ENCODE measurements at places on chromosomes 16 and 17. TPM values are rescaled to one million over a fixed set of nuclear protein-coding genes. Genes with fewer than 3 reads are reported as not detected.

TXNDC17 gene
- 439 TPM for total RNA-seq

CLEC18B gene
- 0.32 TPM for total RNA-seq

GRB7 gene
- 44.5 TPM for total RNA-seq

CRHR1 gene
- not detected for total RNA-seq

VPS25 gene
- total RNA-seq: 93.7 TPM

HEATR9 gene
- not detected for total RNA-seq

SCNN1B gene
- 729 TPM for total RNA-seq

PPY gene
- total RNA-seq: not detected

ANKRD11 gene
- total RNA-seq: 281 TPM

SUMO2 gene
- 44.5 TPM for total RNA-seq

MT3 gene
- not detected for total RNA-seq

RPS6KB1 gene
- 37.2 TPM for total RNA-seq

SLC26A11 gene
- total RNA-seq: 13.2 TPM

KIF19 gene
- total RNA-seq: 4.4 TPM

SLFN14 gene
- total RNA-seq: not detected

SEPTIN1 gene
- 2.8 TPM for total RNA-seq

C16orf96 gene
- not detected for total RNA-seq

CA10 gene
- total RNA-seq: 1.1 TPM

HBA1 gene
- not detected for total RNA-seq

ZNF469 gene
- 0.60 TPM for total RNA-seq

GPR142 gene
- not detected for total RNA-seq

CDH13 gene
- 3.8 TPM for total RNA-seq

HOXB4 gene
- not detected for total RNA-seq

SMTNL2 gene
- total RNA-seq: not detected

CACNA1H gene
- 18.0 TPM for total RNA-seq

TMIGD1 gene
- 488 TPM for total RNA-seq

RBBP6 gene
- 38.5 TPM for total RNA-seq

RPH3AL gene
- 24.3 TPM for total RNA-seq

CES5A gene
- not detected for total RNA-seq

ARL5C gene
- total RNA-seq: not detected

PDP2 gene
- 36.2 TPM for total RNA-seq

GDPD1 gene
- total RNA-seq: 1.8 TPM

UBE2G1 gene
- 41.6 TPM for total RNA-seq

OR3A2 gene
- total RNA-seq: not detected

PRAC1 gene
- total RNA-seq: not detected

DCTPP1 gene
- 35.2 TPM for total RNA-seq

SMIM22 gene
- 219 TPM for total RNA-seq

GRIN2A gene
- 0.37 TPM for total RNA-seq

TBX6 gene
- 0.82 TPM for total RNA-seq

CCDC200 gene
- total RNA-seq: not detected

NATD1 gene
- total RNA-seq: 7.5 TPM

KCNAB3 gene
- total RNA-seq: not detected

CDRT4 gene
- 2.2 TPM for total RNA-seq

P2RX1 gene
- 9.4 TPM for total RNA-seq

TMEM238L gene
- 38.4 TPM for total RNA-seq

DERL2 gene
- total RNA-seq: 4.6 TPM
